ENCODE measurements at places on chromosomes 2 and 18.
A peak's percentile ranks its signal among the peaks of the same experiment; 100 is the strongest.

- peak; percentile 73 for DNase-seq
These were observed 180.2 kb downstream of the TNS1 start for GRCh38 chr2:217822296-217823252.

DNA sequence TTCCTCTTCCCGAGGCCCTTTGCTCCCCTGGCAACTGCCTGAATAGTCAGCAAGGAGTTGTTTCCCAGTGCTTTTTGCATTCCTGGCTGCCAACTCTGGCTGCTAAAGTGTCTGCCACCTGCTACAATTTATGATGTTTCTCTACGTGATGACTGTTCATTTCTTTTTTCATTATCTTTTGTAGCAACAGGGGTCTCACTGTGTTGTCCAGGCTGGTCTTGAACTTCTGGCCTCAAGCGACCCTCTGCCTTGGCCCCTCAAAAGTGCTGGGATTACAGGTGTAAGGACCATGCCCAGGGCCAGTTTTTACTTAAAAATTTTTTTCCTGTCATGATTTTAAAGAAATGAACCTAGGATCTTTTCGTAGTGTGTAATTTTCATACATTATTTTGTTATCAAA lies 11.3 kb downstream of the EHBP1 start:
- DNase-seq: no peak

GRCh38 chr2:240685771-240686371 lies 3.2 kb upstream of the AQP12B start:
- peak; percentile 87 for DNase-seq

DNA sequence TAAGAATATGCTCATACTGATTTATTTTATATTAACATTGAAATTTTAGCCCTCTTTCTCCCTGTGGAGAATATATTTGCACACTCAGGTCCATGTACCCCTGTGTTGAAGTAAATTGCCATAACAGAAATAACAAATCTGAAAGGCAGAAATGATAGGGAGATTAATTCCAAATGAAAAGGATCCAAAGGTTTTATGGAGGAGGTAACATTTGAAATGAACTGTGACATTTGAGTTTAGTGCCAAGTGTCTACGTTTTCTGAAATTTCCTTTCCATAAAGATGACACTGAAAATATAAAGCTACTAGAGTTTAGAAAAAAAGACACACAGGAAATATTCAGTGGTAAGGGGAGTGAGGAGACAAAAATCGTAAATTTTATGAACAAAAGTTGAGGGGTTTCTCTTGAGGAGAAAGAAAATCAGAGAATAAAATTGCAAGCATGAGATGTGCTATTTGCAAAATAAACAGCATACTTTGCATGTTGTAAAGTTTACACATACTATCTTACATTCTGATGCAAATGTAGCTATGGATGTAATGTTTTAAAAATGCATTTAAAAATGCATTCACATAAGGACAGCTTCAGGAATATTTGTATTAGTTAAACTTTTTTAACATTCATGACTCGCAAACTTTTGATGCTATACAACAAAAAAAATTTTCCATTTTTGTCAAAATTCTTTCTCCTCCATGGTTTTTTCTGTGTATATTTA lies 69.5 kb downstream of the BAZ2B start:
- no peak for DNase-seq

GRCh38 chr2:147389218-147389617 lies 455.6 kb upstream of the ACVR2A start:
- DNase-seq: no peak

DNA sequence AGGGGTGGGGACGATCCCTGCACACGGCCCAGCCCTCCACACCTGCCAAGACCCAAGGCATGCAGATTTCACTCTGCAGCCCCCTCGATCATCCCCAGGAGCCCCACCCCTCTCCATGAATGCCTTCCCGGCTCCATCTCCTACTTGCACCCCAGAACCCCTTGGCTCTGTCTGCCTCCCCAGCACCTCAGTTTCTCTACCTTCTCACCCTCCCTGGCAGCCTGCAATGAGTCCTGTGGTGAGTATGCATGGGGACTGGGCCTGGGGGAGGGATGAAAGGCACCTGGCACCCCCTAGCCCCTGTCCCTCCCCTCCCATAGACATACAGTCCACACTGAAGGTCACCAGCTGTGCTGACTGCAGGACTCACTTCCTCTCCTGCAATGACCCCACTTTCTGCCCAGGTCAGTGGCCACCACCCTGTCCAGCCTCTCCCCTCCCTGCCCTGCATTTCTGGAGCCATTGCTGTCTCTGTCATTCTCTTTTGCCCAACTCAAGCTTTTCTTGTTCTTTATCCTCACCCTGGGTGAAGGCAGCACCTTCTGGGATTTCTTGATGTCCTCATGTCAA lies 1.0 kb downstream of the TEX51 start:
- DNase-seq: no peak

- no peak for DNase-seq
These were observed 85.9 kb downstream of the UBE2E3 start for GRCh38 chr2:181066333-181066732.

GRCh38 chr18:48900469-48900868 lies 50.3 kb downstream of the SMAD7 start:
- DNase-seq: no peak

DNA sequence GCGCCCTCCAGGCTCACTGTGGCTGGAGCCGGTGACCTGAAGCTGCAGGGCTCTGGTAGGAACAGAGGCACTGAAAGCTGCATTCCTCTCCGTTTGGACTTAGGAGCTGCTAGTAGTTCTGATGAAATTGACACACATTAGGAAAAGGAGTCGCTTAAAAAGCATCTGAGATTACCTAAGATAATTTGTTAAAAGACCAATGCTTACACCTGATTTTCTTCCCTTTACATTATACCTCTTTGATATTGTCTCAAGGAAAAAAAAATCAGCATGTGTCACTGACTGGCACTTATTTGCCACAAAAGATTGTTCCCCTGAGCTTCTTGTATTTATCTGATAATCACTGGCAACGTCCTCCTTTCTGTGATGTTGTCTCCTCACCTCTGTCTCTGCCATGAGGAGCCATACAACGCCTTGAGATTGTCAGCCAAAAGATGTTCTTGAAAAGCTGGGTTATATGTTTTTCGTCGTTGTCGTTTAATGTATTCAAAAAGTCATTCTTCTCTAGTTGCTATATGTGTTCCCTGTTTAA lies 618 bp upstream of the CHN1 start:
- DNase-seq: no peak

GRCh38 chr2:26475037-26475436 lies 2.9 kb downstream of the OTOF start:
- DNase-seq: peak; percentile 51

- DNase-seq: no peak
These were observed 47.6 kb downstream of the GNAL start for GRCh38 chr18:11736656-11737055.

GRCh38 chr18:23263551-23264235 lies 128.4 kb downstream of the CABLES1 start:
- DNase-seq: no peak

GRCh38 chr2:121245120-121245820 lies 39.7 kb downstream of the TFCP2L1 start:
- no peak for DNase-seq

DNA sequence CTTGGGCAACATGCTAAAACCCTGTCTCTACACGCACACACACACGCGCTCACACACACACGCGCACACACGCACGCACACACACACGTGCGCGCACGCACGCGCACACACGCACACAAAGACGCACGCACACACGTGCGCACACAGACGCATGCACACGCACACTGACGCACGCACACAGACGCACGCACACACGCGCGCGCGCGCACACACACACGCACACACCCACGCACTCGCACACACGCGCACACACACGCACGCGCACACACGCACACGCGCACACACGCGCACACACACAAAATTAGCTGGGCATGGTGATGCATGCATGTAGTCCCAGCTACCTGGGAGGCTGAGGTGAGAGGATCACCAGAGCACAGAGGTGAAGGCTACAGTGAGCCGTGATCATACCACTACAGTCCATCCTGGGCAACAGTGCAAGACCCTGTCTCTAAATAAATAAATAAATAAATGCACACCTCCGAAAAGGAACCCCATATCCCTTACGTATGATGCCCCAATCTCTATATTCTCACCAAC lies 8.1 kb upstream of the IAH1 start:
- DNase-seq: no peak

DNA sequence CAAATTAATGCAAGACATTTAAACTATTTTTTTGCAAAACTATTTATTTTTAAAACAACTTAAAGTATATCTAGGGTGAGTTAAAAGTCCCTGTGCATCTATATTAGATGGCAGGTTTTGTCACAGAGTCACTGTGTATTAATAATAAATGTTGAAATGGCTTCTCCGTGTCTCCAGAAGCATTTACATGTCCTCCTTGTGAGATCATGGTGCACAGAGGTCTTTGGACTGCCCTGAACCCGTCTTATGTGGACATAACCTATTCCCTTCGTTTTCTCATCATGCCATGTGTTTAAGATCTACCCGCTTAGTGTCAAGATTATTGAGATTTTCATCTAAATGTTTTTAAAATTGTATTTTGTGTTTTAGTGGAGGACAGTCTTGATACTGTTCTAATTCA lies 39.3 kb downstream of the SOCS6 start:
- DNase-seq: no peak

GRCh38 chr2:88919087-88919738 lies 227.7 kb downstream of the RPIA start:
- DNase-seq: peak; percentile 43

DNA sequence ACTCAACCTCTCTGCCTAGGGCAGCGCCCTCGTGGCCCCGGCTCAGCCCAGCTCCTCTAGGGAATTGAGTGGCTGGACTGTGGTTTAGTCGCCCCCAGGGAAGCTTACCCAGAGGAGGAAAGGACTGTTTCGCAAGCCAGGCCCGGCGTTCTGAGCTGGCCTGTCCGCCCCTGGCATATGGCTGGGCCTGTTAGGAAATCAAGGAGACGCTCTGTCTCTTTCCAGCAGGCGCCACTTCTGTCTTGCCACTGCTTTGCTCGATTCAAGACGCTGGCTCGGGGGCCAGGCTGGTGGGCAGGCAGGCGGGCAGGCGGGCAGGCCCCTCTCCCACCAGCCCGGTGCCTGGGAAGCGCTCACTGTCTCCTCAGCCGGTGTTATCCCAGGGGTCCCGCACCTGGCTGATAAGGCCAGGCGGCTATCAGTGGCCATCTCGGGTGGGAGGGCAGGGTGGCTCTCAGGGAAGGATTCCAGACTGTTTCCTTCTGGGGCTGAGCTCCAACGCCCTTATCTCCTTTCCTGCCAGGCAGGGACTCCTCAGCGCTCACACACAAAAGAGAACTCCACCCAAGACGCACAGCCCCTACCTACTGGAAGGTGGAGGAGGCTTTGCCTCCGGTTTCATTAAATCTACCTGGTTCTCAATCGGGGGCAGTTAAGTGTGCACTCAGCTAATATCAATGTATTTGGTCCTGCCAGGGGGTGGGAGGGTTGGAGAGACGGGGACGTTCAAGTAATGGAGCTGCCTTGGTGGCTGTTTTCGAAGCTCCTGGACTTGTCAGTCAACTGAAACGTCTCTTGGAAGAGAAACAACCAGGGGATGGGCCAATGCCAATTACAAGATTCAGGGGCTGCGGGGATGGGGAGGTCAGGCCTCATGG lies 109.1 kb downstream of the SMAD7 start:
- DNase-seq: no peak

- peak; percentile 88 for DNase-seq
These were observed 25.7 kb downstream of the ADI1 start for GRCh38 chr2:3493615-3494007.

DNA sequence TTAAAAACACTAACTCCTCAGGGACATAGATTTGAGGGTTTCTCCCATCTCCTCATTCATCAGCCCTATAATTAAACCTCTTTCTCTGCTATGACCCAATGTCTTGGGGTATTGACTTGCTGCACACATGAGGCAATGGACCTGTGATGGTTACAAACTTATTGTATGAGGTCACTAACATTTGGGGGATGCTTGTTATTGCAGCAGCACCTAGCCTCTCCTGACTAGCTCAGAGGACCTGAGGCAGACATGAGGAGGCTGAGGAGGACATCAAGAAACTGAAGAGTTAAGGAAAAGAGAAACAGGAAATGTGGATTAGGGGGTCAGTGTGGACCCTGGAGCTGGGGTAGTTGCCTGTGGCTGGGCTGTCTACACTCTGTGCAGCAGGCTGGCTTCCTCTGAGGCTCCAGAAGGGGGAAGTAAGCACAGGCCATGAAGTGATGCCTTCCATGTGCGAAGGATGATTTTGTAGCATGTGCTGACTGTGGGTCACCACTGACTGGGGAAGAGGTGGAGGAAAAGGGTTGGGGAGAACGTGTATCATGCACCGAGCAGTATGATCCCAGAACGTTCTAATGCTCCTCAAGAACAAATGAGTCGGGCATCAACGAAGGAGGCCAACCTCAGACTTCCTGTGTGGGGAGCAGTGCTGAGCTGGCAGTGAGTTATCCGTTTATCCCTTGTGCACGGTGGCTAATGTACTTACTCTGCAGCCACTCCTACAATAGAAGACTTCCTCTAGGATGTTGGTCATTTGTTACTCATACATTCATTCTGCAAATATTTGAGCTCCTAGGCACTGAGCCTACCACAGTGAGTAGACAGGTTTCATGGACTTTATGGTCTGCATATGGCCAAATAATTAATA lies 42.1 kb upstream of the RFX8 start:
- DNase-seq: no peak

GRCh38 chr2:44793322-44793870 lies 148.1 kb upstream of the SIX3 start:
- DNase-seq: no peak

GRCh38 chr2:132813422-132813821 lies 143.4 kb upstream of the LYPD1 start:
- DNase-seq: no peak

DNA sequence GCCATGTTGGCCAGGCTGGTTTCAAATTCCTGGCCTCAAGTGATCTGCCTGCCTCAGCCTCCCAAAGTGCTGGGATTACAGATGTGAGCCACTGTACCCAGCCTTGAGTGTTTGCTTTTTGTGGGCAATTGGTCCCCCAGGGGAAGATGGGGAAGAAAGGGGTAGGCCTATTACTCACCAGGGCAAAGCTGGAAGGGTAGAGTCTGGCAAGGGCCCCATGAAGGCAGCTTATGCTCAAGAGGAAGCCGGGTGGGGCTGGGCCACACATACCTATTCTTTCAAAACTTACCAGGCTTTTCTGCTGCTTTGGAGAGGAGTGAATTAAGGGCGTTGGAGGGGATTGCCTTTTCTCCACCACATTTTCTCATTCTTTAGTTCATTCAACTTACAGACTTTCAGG lies 24.5 kb upstream of the CD28 start:
- no peak for DNase-seq

Data from H7 (cell line).